ENCODE measurements at places on chromosomes 5 and 9.
A peak's percentile ranks its signal among the peaks of the same experiment; 100 is the strongest.

DNA sequence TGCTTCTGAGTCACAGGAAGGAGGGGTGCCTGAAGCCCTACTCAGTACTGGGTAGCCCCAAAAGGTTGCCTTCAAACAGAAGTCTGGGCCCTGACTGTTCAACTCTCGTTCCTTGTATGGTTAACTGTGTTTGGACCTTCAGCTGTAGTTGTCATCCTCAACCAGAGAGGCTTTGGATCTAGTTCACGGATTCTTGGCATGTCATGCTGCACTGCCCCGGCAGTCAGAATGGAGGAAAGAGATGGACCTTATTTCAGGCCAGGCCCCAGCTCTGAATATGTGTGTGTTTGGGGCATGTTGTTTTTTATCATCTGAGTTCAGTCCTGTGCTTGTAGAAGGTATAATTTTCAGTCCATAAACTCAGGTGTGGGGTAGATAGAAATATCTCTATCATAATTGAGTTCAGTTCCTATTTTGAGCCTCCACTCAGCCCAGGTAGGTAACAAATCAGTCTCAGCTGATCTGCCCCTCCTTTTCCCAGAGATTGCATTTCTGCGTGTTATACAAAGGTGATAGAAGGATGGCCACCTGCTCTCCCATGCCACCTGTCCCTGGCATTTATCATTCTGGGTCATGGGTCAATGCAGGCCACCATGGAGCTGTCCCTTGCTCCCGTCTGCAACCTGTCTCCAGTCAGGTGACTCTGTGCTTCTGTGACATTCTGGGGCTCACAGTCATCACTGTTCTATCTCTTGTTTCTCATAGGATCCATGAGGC lies 127.5 kb upstream of the CPEB4 start:
- no peak for DNase-seq

DNA sequence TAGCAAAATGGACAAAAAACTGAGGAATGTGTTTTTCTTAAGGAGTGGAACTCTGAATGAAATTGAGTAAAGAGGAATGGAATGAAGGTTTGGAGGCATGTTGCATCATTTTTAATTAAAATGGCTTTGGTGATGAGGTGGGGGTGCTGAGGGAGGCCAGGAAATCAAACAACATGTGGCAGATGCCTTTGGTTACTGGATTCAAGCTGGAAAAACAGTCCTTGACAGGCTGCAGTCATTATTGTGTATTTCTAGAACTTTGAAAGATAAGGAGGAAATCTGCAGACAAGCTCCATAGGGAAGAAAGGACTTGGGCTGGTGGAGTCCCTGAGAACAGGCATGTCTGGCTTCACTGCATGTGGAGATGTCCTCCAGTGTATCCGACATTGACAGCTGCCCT lies 203.5 kb upstream of the HAPLN1 start:
- DNase-seq = no peak

- DNase-seq = peak; percentile 9
Observed at GRCh38 chr5:45774528-45774927, 78.3 kb upstream of the HCN1 start.

DNA sequence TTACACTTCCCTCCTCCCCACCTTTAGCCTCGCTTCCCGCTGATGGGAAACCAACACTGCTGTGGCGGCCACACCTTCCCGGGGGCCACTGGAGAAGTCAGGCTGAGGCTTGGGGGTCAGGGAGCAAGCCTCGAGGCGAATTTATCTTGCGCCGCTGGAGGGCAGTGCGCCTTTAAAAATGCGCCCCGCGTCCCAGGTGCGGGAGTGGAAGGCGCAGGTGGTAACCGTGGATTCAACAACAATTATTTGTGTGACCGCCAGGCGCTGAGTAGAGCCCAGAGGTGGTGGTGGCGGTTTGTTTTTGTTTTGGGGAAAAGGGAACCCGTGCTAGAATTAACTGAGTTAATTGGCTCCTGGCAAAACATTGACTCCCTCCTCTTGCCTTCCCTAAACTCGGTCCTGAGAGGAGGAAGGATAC lies 1.1 kb downstream of the CFAP77 start:
- DNase-seq = peak; percentile 89

DNA sequence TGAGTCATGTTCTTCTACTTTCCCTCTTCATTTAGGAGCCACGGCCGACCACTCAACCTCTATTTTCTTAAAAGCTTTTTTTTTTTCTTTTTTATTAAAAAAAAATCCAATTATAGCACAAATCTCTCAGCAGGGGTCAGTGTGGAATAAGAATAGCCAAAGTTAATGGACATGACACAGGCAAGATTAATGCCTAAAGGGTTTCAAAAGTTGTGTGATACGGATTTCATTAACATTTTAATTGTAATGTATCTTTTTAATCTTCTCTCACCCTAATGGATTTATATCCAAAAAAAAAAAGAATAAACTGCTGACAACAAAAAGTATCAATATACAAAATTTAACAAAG lies 5.4 kb downstream of the NACC2 start:
- peak; percentile 37 for DNase-seq

GRCh38 chr5:142432961-142433360 lies 108.1 kb upstream of the SPRY4 start:
- no peak for DNase-seq

- no peak for DNase-seq
Observed at GRCh38 chr9:109321727-109322126, 868 bp upstream of the EPB41L4B start.

GRCh38 chr9:108620767-108621166 lies 235.0 kb downstream of the ACTL7B start:
- no peak for DNase-seq

- DNase-seq = no peak
Observed at GRCh38 chr9:107881626-107882300, 392.2 kb upstream of the KLF4 start.
